ENCODE measurements at places on chromosomes 3 and 15.

GRCh38 chr15:99717161-99718009 is 15.9 kb downstream of the LYSMD4 start:
- DNase-seq: no peak

- no peak for DNase-seq
Observed at GRCh38 chr3:94423578-94423977, 360.7 kb downstream of the NSUN3 start.

- no peak for DNase-seq
Observed at GRCh38 chr15:55907797-55908196, 85.6 kb downstream of the NEDD4 start.

GRCh38 chr15:65642594-65642993 is 20.9 kb downstream of the SLC24A1 start:
- no peak for DNase-seq

Measured in thoracic aorta (tissue), 2 donors.